Body of pancreas (tissue), 4 donors: ENCODE measurements at places on chromosomes 6 and 20. TPM values are rescaled to one million over a fixed set of nuclear protein-coding genes. Genes with fewer than 3 reads are reported as not detected.

SNAP25 gene
- total RNA-seq: 10.9 TPM

ZNF334 gene
- 13.8 TPM for total RNA-seq

TFAP2C gene
- total RNA-seq: 0.52 TPM

- H3K27ac ChIP-seq: no peak overlapping the region
- no peak overlapping the region for H3K4me3 ChIP-seq
- no peaks in the 10 kb centered on the region for H3K36me3 ChIP-seq
- no peak for DNase-seq
- H3K27me3 ChIP-seq: no peaks in the 10 kb centered on the region
- H3K4me1 ChIP-seq: no peaks in the 10 kb centered on the region
Observed at GRCh38 chr6:130229645-130230044, 6.9 kb upstream of the SAMD3 start.

GRCh38 chr6:109979033-109979921, 1.2 kb downstream of the GPR6 start:
- H3K4me1 ChIP-seq: peaks cover 14% of the 10 kb centered on the region
- H3K4me3 ChIP-seq: no peak overlapping the region
- H3K27me3 ChIP-seq: peaks cover 23% of the 10 kb centered on the region
- no peak for DNase-seq

DNA sequence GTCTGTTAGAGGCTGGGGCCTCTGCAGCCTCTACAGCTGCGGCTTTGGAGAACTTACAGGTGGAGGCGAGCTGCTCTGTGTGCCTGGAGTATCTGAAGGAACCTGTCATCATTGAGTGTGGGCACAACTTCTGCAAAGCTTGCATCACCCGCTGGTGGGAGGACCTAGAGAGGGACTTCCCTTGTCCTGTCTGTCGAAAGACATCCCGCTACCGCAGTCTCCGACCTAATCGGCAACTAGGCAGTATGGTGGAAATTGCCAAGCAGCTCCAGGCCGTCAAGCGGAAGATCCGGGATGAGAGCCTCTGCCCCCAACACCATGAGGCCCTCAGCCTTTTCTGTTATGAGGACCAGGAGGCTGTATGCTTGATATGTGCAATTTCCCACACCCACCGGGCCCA, 2.6 kb downstream of the TRIM39 start:
- H3K4me3 ChIP-seq: no peak overlapping the region
- peaks cover 6% of the 10 kb centered on the region for H3K36me3 ChIP-seq
- DNase-seq: no peak
- peaks cover 23% of the 10 kb centered on the region for H3K4me1 ChIP-seq
- no peak overlapping the region for H3K27ac ChIP-seq

GRCh38 chr6:131945971-131946370, 5.2 kb downstream of the CCN2 start:
- peaks cover 7% of the 10 kb centered on the region for H3K4me1 ChIP-seq
- no peak overlapping the region for H3K4me3 ChIP-seq
- no peak overlapping the region for H3K27ac ChIP-seq
- DNase-seq: no peak
- no peaks in the 10 kb centered on the region for H3K36me3 ChIP-seq
- no peaks in the 10 kb centered on the region for H3K27me3 ChIP-seq
